ENCODE measurements at places on chromosomes 7 and 10.

- DNase-seq: no peak
These were observed 68.1 kb downstream of the VPS41 start for GRCh38 chr7:38840736-38841460.

DNA sequence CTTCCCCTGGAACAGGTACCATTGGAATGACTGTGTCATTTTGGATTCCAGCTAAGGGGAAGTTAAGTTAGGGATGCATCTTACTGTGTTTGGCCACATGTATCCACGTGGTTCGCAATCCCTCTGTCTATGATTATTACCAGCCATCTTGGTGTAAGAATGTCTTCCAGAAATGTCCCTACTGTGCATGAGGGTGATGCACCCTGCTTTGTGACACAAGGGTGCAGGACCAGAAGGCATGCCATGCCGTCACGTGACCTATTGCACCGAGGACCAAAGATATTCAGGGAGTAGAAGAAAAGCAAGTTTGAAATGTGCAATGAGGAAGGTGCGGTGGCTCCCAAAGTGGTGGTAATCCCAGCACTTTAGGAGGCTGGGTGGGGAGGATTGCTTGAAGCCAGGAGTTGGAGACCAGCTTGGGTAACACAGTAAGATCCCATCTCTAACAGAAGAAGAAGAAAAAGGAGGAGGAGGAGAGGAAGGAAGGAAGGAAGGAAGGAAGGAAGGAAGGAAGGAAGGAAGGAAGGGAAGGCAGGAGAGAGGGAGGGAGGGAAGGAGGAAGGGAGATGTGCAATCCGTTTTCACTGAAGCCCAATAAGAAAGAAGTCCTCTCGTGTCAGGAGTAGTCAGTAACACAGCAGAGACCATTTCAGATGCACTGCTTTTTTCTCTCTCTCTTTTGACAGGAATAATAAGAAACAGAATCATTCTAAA lies 42.5 kb upstream of the USP6NL start:
- DNase-seq: no peak

GRCh38 chr7:51276967-51277366 lies 39.6 kb downstream of the COBL start:
- DNase-seq: no peak

- no peak for DNase-seq
These were observed 36.2 kb downstream of the UNCX start for GRCh38 chr7:1268866-1269265.

GRCh38 chr7:78383096-78383880 lies 584.7 kb downstream of the PHTF2 start:
- no peak for DNase-seq

GRCh38 chr10:78508955-78509748 lies 475.5 kb downstream of the RPS24 start:
- DNase-seq: no peak

GRCh38 chr7:111855842-111856227 lies 293.5 kb upstream of the IMMP2L start:
- no peak for DNase-seq

- DNase-seq: no peak
These were observed 326.6 kb upstream of the KLF6 start for GRCh38 chr10:4111643-4112042.

DNA sequence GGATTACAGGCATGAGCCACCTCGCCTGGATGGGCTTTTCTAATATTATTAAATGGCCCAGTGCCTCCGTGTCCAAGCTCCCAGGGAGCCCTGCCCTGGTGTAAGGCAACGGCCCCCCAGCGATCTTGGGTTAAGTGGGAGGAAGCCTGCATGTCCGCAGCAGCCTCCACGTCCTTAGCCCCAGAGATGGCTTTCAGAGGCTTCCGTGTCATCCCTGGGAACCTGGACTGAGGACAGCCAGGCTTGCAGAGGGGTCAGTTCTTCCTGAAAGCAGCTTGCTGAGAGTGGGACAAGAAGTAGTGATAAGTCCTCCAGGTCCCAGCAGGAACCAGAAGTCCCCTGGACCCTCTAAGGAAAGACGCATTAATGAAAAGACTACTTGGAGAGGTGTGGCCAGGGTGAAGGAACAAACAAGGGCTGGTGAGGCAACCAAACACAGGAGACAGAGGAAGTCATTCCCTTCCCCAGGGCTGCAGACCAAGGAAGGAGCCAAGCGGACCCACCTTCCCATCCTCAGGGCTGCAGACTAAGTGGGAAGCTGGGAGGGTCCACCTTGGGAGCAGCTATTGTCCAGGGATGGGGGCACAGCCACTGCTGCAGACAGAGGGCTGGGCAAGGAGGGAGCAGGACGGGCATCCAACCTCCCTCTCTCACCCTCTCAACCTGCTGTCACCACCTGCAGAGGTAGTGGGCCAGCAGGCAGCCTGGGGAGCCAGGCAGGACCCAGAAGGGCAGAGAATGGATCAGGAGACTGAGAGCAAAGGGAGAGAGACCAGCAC lies 13.0 kb upstream of the INSIG1 start:
- no peak for DNase-seq

GRCh38 chr10:113304726-113305125 lies 248.1 kb upstream of the HABP2 start:
- no peak for DNase-seq

DNA sequence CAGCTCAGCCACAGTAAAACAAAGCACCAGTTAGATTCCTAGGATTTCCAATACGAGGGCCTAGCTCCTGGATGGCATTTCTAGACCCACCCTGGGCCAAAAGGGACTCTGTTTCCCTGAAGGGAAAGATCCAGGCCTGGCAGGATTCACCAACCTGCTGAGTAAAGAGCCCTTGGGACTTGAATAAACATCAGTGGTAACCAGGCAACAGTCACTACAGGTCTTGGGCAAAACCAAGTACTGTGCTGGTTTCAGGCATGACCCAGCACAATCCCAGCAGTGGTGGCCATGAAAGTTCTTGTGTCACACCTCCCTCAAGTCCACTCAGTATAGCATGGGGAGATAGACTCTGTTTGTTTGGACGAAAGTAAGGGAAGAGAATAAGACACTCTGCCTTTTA lies 31.0 kb upstream of the STARD3NL start:
- DNase-seq: no peak

- no peak for DNase-seq
These were observed 289.8 kb downstream of the GLRX3 start for GRCh38 chr10:130425881-130426435.
